Spleen (tissue), 13 donors: ENCODE measurements at places on chromosomes 11 and 22.
A peak's percentile ranks its signal among the peaks of the same experiment; 100 is the strongest.

GRCh38 chr22:24059121-24059520 lies 48.0 kb downstream of the CABIN1 start:
- no peak for DNase-seq

- DNase-seq: no peak
Measured at GRCh38 chr11:27545946-27546345, 39.4 kb upstream of the LIN7C start.

DNA sequence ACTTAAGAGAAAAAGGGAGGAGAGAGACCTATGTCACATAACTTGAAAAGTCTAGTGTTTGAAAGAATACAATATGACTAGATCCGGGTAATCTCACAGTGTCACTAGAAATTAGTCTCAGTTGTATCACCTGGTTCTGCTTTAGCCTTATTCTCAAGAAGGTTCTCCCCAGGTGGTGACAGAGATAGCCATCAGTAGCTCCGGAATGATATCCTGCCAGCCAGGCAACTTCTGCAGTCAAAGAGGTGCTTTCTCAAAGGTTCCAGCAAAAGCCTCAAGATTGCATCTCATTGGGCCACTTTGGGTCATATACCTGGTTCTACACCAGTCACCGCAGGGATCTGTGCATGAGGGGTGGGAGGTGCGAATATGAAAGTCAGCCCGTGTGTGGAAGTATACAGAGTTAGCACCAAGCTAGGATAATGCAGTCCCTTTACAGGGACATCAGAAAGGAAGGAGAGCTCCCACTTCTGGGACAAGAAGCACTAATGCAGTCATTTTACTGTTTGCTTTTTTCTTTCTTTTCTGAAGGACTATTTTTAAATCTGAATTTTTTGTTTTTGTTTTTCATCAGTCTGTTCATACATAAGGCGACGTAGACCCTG lies 61.1 kb downstream of the CYB5R2 start:
- no peak for DNase-seq

DNA sequence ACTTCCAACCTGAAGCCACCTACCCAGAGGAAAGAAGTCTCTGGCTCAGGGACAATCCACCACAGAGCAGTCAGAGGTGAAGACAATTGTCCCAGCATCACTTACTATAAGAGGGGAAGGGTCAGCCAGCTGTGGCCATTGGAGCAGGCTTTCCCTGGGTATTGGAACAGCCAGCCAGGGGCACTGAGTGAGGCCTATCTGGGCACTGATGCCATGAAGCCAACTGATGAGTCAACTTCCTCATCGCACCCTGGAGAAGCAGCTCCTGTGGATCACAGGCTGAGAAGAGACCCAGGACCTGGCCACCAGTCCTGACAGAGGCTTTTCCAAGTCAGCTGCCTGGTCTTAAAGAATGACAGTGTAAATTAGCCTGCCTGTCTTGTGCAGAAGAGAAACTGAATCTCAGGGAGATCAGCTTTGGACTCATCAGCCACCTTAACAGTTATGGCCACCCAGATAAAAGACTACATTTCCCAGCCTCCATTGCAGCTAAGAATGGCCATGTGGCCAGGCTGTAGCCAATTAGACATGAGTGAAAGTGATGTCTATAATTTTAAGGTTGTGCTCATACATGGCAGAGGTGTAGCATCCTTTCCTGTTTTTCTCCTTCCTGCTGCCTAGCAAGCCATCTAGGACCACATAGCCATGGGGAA lies 19.0 kb downstream of the CHST1 start:
- DNase-seq: peak; percentile 32

DNA sequence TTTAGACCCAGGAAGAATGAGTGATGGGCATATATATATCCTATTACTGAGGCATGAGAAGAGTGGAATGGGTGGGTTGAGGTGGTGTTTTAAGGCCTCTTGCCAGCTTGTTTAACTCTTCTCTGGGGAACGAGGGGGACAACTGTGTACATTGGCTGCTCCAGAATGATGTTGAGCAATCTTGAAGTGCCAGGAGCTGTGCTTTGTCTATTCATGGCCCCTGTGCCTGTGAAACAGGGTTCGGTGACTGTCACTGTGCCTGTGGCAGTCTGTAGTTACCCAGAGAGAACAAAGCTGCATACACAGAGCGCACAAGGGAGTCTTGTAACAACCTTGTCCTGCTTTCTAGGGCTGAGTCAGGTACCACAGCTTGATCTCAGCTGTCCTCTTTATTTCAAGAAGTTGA lies 11.7 kb downstream of the LIMK2 start:
- DNase-seq: no peak

DNA sequence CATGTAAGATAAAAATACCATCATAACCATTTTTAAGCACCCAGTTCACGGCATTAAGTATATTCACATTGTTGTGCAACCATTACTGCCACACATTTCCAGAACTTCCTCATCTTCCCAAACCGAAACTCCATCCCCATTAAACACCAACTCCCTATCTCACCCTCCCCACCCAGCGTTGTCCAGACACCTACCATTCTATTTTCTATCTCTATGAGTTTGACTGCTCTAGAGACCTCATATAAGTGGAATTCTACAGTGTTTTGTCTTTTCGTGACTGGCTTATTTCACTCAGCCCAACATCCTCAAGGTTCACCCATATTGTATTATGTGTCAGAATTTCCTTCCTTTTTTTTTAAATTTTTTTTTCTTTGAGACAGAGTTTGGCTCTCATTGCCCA lies 45.2 kb downstream of the PPFIA1 start:
- no peak for DNase-seq

DNA sequence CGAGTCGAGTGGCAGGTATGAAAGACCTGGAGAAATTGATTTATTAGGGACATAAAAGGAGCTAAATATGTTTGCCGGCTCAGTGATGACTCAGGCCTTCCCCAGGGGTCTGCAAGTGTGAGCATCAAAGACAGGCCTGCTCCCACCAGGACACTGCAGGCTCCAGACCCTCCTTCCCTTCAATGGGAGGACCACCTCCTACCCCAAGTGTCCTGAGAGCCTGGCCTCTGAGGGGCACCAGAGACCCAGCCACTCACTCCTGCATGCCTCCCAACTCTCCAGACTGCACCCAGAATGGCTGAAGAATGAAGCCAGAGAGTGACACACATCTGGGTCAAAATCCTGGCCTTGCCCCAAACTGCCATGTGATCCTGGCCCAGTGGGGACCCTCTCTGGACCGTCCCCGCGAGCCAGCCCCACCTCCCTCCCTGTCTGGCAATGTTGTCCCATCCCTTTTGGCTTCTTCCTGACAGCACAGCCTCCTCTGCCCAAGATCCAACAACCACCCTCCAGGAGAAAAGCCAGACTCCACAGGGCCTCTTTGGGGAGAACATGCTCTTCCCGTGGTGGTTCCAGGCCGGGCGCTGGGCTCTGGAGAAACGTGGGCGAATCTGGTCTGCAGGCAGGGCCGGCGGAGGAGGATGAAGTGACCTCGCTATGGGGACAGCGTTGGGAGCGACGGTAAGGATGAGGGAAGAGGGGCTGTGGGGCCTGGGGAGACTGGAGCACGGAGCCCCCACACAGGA lies 36.2 kb downstream of the CYTH4 start:
- DNase-seq: no peak

DNA sequence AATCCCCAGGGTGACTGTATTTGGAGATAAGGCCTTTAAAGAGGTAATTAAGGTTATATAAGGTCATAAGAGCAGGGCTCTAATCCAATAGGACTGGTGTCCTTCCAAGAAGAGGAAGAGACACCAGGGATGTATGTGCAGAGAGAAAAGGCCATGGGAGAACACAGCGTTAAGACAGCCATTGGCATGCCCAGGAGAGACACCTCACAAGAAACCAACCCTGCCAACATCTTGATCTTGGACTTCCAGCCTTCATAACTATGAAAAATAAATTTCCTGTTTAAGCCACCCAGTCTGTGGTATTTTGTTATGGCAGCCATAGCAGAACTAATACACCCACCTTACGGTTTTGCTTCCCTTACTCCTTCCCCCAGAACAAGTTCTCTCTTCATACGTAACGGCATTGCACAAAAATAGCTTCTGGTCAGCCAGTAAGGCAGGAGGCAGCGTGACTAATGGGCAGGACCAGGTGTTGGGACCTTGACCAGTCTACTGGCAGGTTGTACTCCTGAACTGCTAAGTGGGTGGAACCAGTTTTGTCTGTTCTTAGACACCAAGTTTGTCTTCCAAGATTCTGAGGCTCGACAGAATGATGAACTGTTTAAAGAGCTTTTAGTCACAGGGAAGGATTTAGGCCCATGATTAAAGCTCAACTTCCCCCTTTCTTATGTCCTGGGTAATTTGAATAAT lies 31.9 kb upstream of the UPB1 start:
- DNase-seq: no peak

- DNase-seq: no peak
Measured at GRCh38 chr11:43197379-43197778, 114.4 kb upstream of the API5 start.

DNA sequence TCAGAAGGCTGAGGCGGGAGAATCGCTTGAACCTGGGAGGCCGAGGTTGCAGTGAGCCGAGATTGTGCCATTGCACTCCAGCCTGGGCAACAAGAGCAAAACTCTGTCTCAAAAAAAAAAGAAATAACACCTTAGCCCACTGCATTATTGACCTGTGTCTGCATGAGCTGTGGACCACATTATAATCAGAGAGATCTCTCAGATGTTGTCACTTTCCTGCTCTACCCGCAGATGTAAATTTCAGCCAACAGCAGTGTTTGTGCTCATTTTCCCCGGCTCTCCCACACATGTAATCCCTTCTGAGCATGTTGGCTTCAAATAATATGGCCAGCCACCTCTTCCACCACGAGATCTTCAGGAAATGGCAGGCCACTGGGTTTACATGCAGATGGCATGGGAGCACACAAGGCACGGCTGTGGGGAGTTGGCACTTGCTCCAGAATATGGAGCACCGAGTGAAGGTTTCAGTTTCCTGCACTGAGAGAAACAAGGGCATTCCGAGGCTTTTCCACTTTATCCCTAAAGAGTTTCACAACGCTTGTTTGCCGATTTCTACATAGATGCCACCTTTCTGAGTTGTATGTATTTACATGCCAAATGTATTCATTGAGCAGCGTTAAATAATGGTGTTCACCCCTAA lies 19.7 kb downstream of the CDPF1 start:
- DNase-seq: no peak

GRCh38 chr11:10004526-10005113 lies 289.4 kb downstream of the SBF2 start:
- DNase-seq: no peak

DNA sequence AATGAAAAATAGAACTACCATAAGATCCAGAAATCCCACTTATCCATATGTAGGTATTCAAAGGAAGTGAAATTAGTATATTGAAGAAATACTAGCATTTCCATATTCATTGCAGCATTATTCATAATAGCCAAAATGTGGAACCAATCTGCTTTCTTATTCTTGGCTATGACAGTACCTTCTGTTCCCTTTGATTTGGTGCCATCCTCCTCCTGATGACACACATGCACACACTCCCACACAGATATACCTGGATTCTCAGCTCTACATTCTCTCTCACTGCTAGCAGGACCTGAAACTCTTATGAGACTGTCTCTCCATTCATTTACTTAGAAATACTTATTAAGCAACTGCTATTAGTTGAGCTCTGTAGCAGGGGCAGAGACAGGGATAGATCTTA lies 582.6 kb upstream of the TENM4 start:
- DNase-seq: no peak

DNA sequence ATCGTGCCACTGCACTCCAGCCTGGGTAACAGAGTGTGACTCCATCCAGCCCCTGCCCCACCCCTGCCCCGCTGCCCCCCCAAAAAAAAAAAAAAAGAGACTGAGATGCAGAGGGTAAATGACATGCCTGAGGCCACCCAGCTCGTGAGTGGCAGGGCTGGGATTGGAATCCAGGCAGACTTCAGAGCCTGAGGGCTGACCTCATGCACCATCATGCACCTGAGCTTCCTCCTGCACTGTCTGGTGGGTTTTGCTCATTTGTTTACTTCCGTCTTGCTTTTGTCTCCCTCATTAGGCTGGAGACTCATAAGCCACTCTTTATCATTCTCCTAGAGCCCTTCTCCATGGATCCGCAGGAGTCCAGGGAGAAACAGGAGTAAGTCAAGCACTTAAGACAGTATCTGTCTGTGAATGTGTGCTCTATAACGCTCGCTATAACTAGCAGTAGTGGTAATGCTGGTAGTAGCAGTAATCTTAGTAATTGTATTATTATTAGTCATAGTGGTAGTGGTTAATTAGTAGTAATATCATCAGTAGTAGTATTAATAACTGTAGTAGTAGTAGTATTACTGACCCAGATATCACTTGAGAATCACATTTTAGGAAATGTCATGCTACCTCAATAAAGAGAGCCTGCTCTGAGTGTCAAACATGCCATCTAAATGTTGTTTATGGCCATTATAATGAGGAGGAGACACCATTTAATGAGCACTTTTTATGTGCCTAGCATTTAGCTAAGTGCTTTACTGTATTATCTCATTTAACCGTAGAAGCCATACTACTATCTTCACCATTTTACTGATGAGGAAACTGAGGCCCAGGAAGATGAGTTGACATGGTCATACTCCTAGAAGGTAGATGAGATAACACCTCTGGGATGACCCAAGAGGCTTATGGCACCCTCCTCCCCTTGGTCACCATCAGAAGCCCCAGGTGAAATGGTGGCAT lies 85.0 kb downstream of the NAT10 start:
- DNase-seq: no peak

DNA sequence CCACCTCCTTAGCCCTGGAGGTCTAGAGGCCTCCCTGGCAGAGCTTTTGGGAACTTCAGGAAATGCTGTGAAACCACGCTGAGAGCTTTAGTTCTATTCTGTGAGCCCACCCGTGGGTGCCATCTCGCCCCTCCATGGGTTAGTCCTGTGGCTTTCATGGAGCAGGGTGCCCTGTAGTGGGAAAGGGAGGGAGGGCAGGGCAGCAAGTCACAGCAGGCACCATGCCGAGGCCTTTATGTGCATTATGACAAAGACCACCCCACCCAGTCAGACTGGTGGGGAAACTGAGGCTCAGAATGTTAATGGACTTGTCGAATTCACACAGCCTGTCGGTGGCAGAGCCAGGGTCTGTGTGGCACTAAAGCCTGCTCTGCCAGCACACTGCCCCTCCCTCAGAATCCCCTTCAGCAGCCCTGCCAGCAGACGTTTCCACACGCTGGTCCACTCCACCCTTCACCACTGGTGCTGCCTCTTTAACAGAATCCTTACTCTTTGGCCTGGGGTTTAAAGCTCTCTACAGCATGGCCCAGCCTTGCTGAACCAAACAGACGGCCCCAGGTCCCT lies 13.4 kb downstream of the TMPRSS13 start:
- DNase-seq: peak; percentile 54

DNA sequence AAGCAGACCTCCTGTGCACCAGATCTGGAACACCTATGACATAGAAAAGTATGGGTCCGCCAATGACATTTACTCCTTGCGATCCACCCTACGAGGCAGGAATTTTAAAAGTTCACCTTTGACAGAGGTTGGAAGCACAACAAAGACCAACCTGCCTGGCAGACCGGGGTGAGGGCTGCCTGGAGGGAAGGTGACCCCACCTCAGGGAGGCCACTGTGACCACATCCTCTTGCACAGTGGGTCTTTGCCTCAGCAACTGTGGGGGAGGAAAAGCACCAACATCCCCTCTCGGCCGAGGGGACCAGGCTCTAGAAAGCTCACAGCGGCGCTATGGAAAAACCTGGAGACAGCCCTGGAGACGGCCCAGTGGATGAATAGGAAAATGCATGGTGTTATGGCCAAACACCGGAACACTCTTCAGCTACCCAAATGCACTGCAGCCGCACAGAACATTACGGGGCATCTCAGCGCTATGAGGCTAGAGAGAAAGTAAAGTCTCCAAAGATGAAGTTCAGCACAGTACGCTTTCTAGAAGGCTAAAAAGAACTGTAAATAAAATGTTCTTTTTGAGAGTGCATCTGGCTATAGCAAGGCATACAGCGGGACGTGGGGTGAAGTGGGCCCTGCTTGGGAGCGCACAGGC lies 1.8 kb upstream of the SHISAL1 start:
- no peak for DNase-seq
